ENCODE measurements at places on chromosomes 3 and 15.
A peak's percentile ranks its signal among the peaks of the same experiment; 100 is the strongest.

DNA sequence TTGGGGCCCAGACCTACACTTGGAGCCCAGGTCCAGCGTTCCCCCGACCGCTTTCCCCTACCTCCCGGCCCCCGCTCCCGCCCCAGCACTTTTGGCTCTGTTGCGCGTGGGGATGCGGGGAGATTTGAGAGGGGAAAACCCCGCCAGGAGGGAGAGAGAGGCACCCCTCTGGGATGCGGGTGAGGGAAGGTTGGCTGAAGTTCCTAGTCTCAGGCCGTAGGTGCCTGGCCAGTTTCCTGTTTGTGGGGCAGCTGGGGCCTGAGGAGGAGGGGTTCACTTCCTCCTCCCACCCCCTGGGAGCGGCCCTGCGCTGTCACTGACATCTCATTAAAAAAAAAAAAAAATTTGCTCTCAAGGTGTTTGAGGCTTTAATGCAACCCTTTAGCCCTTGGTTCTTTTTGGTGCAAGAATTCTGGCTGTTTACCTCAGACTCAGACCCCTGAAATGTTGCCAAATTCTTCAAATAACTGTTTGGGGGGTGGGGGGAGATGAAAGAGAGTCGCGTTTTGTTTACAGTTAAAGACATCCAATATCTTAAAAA lies 2.6 kb downstream of the FAM43A start:
- no peak for DNase-seq

DNA sequence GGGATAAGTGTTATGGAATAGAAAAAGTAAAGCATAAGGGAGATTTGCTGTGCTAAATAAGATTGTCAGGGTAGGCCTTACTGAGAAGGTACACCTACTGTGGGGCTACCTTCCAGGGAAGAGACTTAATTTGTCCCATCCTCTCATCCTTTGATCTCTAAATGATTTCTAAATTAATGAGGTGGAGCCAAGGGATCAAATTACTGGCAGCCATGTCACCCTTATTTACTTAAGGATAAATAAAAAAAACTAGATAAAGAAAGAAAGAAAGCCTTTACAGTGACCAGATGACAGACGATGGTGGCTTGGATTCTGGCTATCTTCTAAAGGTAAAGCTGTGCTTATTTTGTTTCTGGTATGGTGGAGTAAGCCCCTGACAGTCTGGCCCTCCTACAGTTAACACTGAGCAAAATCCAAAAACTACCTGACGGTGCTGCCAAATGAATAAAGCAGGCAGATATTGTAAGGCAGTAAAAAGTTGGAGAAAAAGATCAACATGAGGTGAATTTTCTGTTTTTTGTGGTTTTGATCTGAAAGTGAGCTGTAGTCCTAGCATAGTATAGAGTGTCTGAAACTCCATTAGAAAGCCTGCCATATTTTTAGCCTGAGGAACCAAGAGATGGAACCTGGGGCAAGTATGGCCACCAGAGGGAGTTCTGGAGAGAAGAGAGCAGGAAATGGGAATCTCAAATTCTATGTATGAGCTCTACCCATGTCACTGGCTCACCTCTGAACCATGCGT lies 285.1 kb upstream of the MANF start:
- DNase-seq, result no peak

DNA sequence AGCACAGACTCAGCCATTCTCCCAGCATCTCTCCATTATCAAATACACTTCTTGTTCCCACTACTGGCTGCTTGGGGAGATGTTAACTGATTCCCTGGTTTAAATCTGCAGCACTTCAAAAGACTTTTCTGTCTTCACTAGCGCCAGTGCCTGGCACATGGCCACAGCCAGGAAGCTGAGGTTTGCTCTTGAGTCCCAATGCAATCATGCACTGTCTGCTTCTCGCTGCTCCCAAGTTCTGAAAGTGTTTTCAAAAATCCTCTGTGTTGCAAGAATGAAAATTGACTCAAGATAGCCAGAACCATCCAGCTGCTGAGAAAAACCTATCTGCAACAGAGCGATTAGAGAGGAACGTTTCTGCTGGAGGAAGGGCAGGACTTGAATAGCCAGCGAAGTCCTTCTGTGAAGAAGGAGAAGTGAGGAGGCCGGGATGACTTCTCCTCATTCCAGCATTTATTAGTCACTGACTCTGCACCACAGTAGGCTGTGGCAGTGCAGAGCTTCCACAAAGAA lies 358.4 kb upstream of the NR2F2 start:
- DNase-seq, result no peak

DNA sequence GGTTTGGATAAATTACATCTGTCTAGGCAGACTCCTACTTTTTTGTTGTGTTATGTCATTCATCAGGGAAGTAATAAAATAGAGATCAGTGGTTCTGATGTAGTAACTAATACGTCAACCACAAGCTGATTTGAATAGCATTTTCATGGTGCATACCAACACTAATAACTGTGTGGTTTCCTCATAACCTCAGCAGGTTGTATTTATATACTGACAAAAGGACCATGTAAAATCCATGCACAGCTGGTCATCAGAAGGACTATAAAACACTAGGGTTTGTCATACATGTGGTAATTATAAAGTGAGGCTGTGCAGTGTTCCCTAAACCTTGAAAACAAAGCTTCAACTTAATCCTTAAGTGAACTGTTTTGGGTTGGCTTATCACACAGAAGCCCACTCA lies 216.8 kb upstream of the RBMS3 start:
- DNase-seq, result no peak

GRCh38 chr3:38314112-38314763 lies 32.1 kb downstream of the SLC22A14 start:
- DNase-seq, result no peak

GRCh38 chr15:74400313-74400860 lies 32.9 kb upstream of the CYP11A1 start:
- peak; percentile 69 for DNase-seq

GRCh38 chr3:86225461-86225860 lies 765.5 kb downstream of the VGLL3 start:
- no peak for DNase-seq

DNA sequence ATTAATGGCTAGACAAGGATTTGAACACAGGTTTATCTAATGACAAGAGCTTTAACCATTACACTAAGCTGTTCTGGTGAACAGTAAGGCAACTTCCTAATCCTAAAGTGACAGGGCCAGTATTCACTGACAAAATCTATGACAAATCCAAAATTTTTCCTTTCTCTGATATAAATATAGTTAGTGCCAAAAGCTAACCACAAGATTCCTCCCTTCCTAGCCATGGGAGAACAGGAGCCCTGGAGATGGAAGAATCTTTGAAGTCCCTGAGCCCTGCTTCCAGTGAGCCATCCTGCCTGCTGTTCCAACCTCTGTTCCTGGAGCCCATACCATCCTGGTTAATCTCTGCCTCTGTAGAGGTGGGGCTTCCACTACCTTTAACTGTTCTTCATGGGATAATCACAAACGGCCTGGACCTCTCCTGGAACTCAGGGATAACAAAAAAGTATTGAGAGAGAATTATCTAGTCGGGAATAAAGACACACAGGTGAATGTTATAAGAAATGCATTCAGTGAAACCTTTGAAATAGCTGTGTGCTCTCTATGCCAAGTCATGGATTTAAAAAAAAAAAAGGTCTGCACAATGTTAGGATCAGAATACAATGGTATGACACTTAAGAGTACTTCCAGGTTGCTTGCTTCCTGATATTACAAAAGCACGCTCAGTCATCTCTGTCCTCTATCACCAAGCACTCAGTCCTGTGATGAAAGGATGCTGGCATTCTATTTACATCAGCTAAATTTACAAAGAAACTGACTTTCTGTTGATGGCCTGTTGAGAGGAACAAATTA lies 235.8 kb downstream of the SUCLG2 start:
- no peak for DNase-seq

GRCh38 chr3:113914646-113915045 lies 33.2 kb upstream of the ZDHHC23 start:
- DNase-seq, result no peak

DNA sequence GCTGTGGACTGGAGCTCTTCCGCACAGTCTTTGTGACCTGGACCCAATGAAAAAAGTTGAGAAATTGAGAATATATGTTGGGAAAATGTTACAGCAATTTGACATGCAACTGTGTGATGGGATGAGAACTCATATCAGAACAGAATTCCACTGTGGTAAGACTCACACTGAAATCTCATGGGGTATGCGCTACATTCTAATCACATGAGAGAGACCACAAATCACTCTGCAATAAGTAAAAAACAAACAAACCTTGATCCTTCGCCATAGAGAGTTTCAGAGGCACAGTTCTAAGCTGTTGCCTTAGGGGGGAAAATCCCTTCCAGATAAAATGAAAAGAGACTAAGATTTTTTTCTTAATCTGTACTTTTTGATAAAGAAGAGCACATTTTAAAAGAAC lies 37.3 kb downstream of the LMCD1 start:
- no peak for DNase-seq

GRCh38 chr3:156120528-156121251 lies at the start of gene KCNAB1:
KCNAB1 (plus strand) TSS chr3:156120578.
- DNase-seq, result no peak

DNA sequence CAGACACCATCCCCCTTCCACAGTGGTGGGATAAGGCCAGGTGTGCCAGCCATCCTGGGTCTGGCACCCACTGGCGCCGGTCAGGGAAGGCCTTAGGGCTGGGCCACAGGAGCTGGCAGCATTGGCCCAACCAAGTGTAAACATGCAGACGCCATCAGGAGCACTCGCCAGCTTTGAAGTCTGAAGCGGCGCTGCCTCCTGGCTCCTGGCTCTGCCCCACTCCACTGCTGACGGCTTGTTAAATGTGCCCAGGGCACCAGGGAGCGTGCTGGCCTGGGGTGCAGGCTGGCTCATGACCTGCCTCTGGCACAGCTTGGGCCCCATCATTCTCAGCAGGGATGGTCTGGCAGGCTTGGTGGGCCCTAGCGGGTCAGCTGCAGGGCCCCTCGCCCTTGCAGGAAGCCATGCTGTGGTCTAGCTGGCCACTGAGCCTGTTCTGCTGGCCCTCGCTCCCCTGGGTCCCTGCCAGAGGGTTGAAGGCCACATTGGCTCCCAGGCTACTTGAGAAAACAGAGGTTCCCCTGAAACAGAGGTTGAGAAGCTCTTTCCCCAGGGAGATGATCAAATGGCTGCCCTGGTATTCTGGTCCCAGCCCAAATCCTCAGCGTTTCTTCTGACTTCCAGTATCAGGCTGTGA lies 116.6 kb downstream of the DNAJB8 start:
- no peak for DNase-seq

GRCh38 chr3:137761563-137762503 lies 2.3 kb upstream of the SOX14 start:
- no peak for DNase-seq

DNA sequence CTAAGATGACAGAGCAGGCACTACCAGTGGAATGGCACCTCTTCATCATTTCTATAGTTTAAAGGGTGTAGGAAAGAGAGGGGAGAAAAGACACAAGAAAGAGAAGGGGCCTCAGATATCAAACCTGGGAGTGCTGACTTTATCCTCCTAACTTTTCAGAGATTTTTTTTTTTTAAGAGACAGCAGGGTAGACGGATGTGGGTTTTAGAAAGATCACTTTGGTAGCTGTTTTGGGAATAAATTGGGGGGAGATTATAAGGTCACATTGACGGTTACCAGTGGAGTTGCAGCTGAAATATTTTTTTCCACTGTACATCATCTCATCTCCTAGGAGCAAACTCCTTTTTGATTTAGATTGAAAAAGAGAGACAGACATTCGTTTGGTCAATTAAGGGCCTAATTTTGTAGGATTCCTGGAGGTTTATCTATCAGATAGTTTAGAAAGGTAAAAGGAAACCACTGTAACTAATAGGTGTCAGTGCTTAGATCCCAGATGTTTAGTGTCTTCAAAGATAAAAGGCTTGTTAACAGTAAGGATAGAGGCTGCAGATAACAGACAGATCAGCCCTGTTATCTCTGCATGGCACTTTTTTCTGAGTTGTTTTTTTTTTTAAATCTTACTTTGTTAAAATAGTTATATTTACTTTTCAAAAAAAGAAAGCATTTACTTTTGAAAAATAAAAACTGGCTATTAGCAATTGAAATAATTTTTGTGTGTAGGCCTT lies 1057.0 kb downstream of the IGSF11 start:
- no peak for DNase-seq

GRCh38 chr15:62874959-62875625 lies 167.5 kb upstream of the TPM1 start:
- DNase-seq, result no peak

GRCh38 chr3:71441925-71442651 lies 141.4 kb downstream of the FOXP1 start:
- no peak for DNase-seq
